Mammary epithelial cell (primary cell): ENCODE measurements at places on chromosomes 16 and 17. TPM values are rescaled to one million over a fixed set of nuclear protein-coding genes. Genes with fewer than 3 reads are reported as not detected.

DNA sequence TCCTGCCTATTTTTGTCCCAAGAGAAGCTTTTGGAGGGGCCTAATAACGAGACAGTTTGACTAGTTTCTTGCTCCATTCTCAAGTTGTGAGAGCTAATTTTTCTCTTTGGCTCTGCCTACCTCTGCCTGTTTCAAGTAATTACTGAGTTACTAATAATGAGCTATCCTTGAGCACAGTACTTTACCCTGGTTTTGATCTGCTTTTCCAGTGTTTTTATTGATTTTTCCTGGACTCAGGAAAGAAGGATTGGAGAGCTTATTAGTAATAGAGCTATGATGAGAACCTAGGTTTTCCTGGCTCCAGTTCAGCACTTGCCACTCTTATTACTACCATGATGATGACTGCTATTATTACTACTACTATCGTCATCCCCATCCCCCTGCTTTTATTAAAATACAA lies 106.7 kb downstream of the HS3ST3B1 start:
- no peak for DNase-seq

DNA sequence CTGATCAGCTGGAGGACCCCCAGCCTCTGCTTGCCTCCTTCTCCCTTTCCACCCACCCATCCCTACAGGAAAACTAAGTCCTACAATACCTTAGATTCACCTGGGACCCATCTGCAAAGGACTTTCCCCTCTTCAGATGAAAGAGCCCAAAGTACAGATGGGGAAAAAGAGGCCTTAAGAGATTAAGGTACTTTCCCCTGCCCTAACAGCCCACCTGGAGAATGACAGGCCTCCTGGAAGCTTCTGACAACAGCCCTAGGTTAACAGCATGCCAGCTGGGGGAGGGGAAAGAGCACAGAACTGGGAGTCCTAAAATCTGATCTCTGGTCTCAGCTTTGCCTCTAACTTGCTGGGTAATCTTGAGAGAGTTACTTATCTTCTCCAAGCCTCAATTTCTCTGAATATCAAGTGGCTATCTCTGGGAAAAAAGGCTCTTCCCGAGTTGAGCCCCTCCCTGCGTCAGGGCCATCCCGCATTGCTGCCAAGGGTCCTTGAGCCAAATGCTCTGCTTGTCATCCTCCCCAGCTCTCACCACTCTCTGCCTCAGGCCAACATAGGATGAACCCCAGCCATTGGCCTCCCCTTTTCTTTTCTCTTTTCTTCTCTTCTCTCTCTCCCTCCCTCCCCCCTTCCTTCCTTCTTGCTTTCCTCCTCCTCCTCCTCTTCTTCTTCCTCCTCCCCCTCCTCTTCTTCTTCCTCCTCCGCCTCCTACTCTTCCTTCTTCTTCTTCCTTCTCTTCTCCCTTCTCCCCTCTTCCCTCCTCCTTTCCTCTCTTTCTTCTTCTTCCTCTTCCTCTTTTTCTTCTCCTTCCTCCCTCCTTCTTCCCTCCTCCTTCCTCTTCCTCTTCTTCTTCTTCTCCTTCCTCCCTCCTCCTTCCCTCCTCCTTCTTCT lies 22.5 kb upstream of the SP6 start:
- no peak for DNase-seq

GRCh38 chr16:3480901-3481695 lies 14.2 kb downstream of the C16orf90 start:
- no peak for DNase-seq

DNA sequence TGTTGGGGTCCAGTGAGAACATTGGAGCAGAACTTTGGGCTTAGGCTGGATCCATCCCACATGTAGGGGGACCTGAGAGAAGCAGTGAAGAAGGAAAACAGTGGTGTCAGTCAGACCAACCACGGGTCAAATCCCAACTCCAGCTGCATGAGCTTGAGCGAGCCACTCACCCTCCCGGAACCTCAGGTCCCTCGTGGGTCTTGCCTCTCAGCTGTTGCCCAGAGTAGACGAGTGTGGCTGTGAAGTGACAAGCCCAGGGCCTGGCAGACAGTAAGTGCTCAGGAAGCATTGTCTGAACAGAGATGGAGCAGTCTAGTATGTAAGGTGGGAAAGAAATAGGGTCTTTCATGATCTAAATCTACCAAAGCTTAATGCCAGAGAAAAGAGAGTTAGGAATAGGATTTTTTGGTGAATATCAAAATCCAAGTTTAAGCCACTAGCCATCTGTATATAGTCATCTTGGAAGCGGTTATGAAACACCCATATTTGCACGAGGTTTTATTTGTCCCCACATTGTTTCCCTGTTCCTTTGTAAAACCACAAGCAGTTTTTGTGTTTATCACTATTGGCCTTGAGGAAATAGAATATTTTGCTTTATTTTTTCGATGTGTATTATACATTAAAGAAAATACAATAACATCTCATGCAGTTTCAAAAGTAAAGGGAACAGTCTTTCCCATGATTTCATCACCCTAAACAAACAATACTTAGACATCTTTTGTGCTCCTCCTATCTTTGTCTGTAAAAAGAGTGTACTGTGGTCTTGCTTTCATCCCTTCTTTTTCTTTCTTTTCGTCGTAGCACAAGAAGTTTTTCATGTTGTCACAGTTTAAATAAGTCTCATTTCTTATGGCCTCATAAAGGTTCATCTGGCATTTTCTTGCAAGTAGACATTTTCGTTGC lies 112.0 kb downstream of the CLEC16A start:
- DNase-seq: no peak

Gene ITGAX
- total RNA-seq: 0.16 and 0.21 TPM in 2 replicates

Gene ARHGAP27
- total RNA-seq: 31.3 TPM

Gene SLC6A2
- 0.13 and 0.16 TPM in 2 replicates for total RNA-seq

DNA sequence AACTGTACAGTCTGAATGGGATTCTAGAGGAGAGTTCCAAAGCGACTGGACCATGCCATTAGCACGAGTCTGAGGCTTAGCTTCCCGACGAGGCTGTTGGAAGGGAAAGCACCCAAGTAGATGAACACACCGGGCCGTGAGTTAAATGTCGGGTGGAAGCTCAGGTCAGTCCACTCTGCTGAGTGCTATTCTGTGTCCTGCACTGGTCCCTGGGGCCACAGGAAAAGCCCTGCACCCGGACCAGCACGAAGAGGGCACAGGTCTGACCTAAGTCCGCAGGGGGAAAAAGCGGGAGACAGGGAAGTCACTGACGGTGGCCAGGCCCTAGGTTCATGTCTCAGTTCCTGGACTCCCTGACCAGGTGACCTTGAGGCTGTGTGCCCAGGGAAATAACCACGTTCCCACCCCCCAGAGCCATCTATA lies 44.1 kb upstream of the RBFOX3 start:
- no peak for DNase-seq

DNA sequence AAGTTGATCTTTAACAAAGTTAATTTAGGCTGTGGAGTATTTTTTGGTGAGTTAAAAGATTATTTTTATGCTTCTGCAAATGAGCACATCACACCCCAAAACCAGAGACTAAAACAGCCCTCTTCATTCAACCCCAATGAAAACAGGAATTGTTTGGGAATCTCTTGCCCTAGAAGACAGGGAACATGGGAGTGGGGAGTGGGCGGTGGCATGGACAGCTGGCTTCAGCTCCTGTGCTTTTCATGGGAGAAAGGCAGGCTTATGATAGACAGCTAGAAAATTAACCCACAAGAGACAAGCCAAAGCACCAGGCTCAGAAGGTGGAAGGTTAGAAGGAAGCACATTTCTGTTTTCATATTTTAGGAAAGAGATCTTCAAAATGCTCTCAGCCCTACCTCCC lies 19.2 kb downstream of the GRIN2A start:
- DNase-seq: no peak

DNA sequence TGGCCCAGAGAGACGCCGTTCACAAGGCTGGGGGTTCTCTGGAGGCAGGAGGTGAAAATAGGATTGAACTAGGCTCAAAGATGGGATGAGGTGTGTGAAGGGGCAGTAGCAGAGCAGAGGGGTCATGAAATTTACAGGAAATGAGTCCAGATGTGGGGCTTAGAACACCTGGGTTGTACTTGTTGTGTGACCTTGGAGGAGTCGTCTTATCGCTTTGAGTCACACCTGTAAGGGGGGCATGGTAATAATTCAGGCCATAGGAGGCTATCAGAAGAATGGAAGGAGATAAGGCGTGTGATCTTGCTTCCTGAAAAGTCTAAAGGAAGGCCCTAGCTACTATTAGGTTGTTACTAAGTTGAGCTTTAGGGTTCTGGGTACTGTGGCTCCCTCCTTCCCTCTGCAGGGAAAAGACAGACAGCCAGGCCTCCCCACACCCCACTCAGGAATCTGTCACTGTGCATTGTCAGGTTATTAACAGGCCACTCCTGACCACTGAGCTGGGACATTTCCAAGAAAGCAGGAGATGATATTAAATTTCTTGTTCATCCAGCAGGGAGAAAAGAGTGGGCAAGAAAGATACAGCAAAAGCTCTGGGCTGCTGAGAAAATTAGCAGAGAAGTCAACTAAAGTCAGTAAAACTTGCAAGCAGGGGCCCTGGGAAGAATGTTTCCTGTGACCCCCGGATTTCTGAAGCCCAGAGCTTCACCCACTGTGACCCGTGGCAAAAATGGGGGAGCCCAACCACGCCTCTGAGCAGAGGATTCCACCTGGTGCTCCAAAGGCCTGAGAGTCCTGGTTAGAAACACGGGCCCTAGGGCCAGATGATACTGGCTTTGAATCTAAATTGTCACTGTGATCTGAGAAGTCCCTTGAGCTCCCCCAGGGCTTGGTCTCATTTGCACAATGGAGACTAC lies 6.0 kb upstream of the CDC42EP4 start:
- no peak for DNase-seq

DNA sequence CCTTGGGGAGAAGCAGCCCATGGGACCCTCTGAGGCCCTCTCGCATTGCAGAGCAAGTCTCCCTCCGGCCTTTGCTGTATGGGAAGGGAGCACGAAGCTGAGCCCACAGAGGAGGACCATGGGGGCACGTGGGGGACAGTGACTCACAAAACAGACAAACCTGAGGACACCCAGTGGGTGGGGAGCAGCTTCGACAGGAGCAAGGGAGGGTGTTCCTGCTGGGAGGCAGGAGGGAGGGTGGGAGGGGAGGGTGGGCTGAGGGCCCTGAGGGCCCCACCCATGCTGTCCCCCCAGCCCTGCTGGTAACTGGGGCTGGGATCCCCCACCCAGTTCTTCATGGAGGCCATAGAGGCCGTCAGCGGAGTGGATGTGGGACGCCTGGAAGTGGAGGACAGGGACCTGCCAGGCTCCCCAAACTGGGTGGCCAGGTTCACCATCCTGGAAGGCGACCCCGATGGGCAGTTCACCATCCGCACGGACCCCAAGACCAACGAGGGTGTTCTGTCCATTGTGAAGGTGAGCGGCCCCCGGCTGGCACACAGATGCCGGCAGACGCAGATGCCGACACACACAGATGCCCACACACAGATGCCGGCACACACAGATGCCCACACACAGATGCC lies 12.5 kb downstream of the SLC22A31 start:
- DNase-seq: no peak

Gene GNG13
- not detected in 2 replicates for total RNA-seq

GRCh38 chr16:11877374-11877773 lies 26.0 kb upstream of the RSL1D1 start:
- DNase-seq: peak; percentile 36

DNA sequence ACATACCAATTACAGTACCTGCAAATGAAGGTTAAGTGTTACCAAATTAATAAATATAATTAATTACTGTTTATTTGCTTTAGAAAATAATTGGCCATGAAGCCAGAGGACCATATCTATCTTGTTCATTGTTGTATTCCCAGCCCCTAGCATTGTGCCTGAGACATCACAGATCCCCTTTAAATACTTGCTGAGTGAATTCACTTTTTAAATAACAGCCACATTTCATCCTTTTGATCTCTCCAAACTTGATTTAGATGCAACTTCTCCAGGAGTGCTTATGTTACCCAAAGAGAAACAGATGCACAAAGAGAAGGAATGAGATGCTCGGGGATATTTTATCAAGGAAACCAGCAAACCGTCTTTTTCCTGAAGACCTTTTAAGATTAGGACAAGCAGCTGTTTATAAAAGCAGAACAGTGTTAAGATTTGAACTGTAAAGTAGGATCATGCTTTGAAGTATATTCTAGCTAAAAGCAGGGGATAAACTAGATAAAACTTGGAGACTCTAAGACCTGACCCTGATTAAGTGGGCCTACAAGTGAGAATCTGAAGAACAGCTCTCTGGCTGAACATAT lies 66.3 kb downstream of the CHD9 start:
- DNase-seq: no peak

DNA sequence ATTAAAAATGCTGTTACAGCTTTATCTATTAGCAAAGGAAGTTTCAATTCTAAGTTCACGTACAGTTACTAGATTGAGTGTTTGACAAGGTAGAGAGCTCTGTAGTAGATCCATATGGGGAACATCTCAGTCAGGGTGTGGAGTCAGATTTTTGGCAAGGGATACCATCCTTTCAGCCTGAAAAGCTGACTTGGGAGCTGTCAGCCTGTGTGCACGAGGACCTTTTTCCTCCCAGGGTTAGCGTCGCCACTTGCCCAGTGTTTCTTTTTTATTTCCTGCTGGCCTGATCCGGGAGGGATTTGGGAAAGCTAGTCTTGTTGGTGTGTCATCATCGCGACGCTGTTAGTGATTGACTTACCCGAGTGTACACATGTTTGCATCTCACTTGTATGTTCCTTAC lies 29.5 kb downstream of the WWOX start:
- no peak for DNase-seq

Gene APOH
- not detected for total RNA-seq

GRCh38 chr16:1045310-1045992 lies 27.1 kb upstream of the SSTR5 start:
- DNase-seq: no peak

GRCh38 chr16:57150682-57151330 lies 35.0 kb downstream of the PSME3IP1 start:
- no peak for DNase-seq

Gene CLN3
- 14.2 TPM for total RNA-seq

DNA sequence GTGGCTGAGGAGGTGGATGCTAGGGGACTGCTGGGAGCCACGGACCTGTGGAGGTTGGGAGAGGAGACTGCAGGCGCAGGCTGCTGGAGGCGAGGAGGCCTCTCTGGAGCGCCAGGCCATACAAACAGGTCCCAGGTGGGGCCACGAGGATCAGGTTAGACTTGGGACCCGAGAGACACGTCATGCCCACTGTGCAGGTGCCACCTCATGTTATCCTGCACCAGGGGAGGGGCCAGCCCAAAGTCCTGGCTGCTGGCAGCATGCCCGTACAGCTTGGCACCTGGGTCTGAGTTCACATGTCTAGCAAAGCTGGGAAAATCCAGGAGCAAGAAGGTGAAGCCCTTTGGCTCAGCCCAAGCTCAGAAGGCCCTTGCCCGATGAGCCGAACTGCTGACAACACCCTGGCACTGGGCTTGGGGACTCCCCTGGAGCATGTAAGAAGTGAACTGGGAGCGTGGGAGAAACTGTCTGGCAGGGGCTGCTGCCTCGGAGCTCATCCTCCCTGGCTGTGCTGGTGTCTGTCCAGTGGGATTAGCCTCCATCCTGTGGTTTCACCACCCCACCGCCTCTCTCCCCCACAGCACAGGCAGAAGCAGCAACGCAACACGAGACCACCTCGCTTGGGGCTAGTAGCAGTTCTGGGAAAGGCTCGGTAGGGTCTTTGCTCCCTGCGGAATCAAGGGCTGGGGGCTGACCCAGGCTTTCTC lies 5.3 kb downstream of the ARHGDIA start:
- DNase-seq: peak; percentile 46
